ENCODE measurements at places on chromosomes 7 and 10. TPM values are rescaled to one million over a fixed set of nuclear protein-coding genes. Genes with fewer than 3 reads are reported as not detected.

DNA sequence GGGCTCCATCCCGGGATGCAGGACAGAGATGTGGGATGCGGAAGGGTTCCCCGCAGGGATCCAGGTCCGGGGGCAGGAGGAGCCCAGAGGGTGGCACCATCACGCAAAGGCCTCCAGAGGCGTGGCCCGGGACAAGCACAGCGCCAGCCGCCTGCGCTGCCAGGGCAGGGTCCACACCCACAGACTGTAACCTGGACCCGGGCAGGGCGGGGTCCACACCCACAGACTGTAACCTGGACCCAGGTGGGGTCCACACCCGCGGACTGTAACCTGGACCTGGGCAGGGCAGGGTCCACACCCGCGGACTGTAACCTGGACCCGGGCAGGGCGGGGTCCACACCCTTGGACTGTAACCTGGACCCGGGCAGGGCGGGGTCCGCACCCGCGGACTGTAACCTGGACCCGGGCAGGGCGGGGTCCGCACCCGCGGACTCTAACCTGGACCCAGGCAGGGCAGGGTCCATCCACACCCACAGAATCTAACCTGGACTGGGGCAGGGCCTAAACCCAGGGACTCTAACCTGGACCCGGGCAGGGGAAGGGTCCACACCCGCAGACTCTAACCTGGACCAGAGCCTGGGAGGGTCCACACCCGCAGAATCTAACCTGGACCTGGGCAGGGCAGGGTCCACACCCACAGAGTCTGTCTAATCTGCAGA, 37.5 kb upstream of the SUN1 start:
- peak; percentile 49 for DNase-seq

DNA sequence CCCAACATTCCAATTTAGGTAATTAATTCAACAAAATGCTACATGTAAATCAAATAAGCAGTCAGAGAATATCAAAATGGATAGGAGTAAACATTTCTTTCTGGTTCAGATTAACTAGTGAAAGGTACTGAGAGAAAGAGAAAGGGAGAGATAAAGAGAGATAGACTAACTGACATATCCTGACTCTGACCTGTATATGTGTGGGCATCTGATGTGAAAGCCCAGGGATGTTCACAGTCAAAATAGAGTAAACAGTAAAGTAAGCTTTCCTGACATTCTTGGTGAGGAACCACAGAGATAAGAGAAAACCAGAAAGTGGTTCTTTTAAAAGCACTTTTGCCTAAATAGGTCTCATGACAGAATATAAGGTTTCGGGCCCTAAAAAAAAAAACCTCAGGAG, 37.5 kb upstream of the ANK3 start:
- DNase-seq, result no peak

GRCh38 chr7:19752020-19752419, 21.4 kb downstream of the TMEM196 start:
- DNase-seq, result no peak

DNA sequence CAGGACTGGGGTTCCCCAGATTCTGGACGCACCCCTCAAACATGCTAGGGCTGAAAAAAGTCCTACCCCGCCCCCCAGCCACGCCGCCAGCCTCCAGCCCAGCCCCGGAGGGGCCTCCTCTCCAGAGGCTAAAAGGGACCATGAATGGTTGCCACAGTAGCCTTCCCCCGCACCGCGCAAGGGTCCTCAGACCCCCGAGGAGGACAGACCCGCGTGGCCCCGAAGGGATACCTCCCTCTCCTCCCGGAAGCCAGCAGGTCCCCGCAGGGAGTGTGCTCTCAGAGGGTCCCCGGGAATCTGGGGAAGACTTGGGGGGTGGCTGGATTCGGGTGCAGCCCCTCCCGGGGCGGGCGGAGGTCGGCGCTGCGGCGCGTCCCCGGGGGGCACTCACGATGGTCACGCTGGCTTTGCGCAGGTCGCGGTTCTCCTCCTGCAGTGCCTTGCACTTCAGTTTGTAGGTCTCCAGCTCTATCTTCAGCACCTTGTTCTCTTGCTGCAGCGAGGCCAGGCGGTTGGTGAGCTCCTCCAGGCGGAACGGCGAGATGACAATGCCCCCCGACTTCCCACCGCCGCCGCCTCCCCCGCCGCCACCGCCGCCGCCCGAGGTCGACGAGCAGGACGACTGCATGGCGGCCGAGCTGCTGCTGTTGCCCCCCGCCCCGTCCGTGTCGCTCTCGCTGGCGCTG, 482 bp downstream of the CCDC6 start:
- DNase-seq, result peak; percentile 56

GRCh38 chr7:7895754-7896153, 72.8 kb upstream of the GLCCI1 start:
- DNase-seq, result no peak

The MRLN gene
- total RNA-seq, result not detected

The PRSS37 gene
- total RNA-seq, result not detected

GRCh38 chr10:23955456-23956225, 253.3 kb upstream of the KIAA1217 start:
- no peak for DNase-seq

DNA sequence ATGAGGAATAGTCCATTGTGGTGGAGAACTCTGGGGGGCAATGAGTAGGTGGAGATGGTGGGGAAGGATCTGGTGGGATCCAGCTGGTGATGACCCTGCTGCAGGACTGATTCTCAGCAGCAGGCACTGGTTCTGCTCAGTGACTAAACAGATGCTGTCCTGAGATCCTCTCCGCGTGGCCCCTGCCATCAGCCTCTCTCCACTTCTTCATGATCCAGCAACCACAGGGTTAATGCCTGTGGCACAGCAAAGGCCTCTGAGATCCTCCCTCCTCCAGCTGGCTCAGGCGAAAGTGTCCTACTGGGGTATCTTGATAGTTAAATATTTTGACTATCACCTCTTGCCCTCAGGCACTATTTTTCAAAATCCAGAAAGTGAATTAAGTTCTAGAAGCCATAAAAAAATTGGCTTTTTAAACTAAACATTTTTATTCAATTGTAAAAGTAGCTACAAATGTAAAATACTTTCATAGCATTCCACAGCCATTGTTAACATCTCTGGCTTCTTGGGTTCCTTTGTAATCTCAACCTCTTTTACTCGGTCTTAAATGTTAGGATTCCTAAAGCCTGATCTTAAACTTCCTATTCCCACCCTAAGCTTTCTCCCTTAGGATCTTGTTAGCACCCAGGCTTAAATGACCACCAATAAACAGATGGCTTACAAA, 13.1 kb downstream of the PLAU start:
- no peak for DNase-seq

DNA sequence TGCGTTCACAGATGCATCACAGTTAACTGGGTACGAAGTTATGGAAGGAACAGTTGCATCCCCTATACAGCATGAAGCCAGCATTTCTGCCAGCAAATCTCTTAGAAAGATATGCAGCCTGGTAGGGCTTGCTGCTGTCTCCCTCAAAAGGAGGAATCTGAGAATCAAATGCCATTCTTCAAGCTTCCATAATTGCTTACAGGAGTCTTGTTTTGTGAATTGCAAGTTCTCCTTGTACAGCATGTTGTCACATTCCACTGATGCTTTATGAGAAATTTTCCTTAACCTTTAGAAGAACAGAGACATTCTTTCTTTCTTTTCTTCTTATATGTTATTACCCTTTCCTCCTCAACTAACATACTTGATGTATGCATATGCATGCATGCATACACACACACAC, 134.6 kb downstream of the CHRM2 start:
- DNase-seq, result no peak

The HABP2 gene
- total RNA-seq, result 0.09 TPM

GRCh38 chr7:77811516-77812289, 13.1 kb downstream of the PHTF2 start:
- no peak for DNase-seq

DNA sequence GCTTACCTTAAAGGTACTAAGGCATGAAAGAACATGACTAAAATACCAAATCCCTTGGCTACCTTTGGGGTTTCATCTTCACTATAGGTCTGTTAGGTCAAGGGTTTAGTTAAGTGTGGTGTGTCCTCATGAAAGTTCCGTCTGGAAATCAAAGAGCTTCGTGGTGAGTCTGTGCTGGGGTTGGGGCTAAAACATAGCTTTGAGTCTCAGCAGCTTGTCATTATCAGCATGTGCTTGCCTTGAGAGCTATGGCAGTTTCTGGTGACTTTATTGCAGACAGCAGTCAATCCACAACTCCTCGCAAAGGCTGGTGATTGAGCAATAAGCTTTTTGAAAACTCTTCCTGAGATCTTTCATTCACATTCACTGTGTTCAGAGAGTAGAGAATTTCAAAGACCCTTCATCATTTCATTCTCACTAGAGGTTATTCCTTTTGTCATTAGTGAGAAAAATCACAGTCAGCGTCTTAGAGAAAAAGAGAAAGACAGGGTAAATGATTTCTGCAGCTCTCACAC, 53.2 kb upstream of the CCDC6 start:
- DNase-seq, result no peak

DNA sequence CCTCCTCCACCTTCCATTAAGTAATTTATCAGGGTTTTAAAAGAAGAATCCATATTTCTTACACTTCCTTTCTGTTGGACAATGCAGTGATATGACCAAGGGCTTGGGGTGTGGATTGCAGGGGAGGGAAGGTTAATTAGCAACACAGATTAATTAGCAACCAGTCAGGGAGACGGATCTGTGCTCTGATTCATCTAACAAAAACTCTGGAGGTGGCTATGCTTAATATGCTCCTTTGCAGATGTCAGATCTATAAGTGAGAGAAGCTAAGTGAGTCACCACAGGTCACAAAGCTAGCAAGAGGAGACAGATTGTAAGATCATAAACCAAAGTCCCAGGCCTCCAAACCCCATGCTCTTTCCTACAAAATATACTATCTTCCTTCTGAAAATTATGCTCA, 178.8 kb upstream of the ITGB1 start:
- no peak for DNase-seq

GRCh38 chr10:64115471-64115870, 594.3 kb downstream of the REEP3 start:
- no peak for DNase-seq
